ENCODE measurements at places on chromosomes 6 and 20.

GRCh38 chr6:136288566-136289326, 900 bp downstream of the BCLAF1 start:
- no peak for DNase-seq

DNA sequence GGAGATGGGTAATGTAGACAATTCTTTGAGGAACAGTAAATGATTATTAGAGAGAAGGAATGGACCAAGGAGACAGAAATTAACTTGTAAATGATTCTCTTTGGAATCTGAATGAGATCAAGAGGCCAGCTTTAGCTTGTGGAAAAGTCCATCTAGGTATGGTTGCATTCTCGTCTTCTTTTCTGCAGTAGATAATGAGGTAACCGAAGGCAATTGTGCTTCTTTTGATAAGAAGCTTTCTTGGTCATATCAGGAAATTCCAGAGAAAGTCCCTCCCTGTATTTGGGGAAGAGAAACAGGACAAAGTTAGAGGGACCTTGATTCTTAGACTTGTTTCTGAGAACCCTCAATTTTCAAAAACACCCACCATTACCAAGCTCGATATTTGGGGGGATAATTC, 109.1 kb upstream of the PRSS16 start:
- DNase-seq, result no peak

GRCh38 chr6:121686611-121687023, 251.2 kb downstream of the GJA1 start:
- DNase-seq, result no peak

GRCh38 chr20:8356806-8357205, 224.7 kb downstream of the PLCB1 start:
- DNase-seq, result no peak

GRCh38 chr20:60694763-60695162, 557.3 kb upstream of the CDH4 start:
- no peak for DNase-seq

DNA sequence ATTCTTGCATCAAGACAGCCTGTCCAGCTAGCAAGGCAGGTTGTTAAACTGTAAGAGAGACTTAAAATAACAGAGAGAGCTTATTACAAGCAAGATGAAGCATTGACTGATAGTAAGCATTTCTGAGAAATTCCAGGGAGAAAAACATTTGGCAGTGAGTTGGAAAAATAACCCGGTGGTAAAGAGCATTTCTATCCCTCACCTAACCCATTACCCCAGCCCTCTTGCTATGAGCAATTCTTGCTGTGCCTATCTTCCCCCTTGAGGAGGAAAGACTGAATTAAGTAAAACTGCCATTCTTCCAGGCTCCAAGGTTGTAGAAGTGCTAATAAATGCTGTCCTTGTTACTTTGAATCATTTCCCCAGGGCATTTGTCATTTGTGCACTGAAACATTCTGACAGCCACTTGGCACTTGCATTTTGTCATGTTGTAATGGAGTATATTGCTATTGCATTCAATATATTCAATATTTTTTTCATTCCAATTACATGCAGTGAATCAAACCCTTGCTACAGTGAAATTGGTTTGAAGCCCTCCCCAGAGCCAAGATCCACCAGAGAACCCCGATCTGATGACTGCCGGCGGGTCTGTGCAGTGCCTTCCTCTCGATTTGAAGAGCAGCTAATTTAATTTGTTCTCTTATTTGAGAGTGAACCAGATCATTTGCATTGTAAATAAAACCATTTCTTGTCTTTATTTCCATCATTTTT, 291.1 kb downstream of the HIVEP2 start:
- DNase-seq, result no peak

DNA sequence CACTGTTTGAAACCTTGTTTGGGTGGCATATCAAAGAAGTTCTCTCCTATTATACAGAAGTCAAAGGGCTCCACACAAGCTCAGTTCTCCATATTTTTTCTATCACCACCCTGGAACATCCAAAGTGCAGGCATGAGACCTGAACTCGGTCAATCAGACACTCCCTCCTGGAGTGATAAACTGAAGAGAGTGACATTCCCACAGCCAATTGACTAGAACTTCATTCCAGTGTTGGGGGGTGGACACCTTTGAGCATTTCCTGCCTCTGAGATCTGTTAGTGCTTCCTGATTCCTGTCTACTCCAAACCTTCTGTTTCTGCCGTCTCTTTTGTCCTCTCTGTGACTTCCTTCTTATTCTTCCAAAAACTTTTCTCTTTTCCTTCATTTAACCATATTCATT, 220.7 kb upstream of the NOX3 start:
- no peak for DNase-seq

- no peak for DNase-seq
Measured at GRCh38 chr6:131419702-131420101, 153.3 kb upstream of the ARG1 start.

DNA sequence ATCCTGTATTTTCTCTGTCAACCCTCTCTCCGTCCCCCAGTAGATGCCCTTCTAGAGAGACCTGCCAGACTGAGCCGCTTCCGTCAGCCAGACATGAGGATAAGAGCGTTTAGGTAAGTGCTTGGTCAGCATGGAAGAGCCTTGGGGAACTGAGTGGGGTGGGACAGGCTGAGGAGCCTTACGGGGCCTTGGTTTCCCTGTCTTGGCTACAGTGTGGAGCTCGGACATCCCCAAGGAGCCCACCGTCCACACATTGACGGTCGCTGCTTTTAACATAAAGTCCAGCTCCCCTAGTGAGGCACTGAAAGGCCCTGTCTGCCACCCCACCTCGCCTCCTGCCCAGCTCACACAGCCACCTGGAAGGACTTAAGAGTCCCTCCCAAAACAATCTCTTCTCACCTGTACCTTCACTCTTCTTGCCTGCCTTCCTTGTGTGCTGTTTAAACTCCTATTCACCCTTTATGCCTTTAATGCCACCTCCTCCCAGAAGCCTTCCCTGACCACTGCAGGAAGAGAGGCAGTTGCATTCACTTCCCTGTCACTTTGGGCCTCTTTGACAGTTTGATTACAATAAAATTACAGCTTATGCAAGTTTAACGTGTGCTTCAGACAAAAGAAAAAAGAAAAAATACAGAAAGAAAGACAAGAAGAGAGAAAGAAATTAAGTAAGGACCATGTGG, 42.3 kb downstream of the PDYN start:
- no peak for DNase-seq

DNA sequence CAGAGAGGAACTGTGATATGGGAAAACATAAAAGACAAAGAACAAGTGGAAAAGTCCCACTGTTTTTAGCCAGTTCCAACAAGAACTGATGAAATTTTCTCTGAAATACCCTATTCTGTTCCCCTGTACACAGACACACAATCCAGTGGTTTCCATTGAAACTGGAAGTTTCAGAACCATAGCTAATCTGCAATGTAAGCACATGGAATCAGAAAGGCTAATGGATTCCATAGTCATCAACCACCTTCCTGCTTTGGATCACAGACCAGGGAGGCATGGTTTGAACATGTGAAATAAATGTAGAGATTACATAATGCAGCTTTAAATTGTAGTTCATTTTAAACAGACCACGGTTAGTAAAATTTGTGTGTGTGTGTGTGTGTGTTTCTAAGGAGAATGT, 242.1 kb downstream of the GJA1 start:
- no peak for DNase-seq

DNA sequence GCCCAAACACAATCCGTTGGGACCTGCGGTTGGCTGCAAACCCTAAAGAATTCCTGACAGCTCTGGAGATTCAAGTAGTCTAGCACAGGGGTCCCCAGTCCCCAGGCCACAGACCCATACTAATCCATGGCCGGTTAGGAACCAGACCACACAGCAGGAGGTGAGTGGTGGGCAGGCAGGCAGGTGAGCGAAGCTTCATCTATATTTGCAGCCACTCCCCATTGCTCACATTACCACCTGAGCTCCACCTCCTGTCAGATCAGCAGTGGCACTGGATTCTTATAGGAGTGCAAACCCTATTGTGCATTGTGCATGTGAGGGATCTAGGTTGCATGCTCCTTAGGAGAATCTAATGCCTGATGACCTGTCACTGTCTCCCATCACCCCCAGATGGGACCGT, 16.6 kb downstream of the TFEB start:
- DNase-seq, result no peak

DNA sequence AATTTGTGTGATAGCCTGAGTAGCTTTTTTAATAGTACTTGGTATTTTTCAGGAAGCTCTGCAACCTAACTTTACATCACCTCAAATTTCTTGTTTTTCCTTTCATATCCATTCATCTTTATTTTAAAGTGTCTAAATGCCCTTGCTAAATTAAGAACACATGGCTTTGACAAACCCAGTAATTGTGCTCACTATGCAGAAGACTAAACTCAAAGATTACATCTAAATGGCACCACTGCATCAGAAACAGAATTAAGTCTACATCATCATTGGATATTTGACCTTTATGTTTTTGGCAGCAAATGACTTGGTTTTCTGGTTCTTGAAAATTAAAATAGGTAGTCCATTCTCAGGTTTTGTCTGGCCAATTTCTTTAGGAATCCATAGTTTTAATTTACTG, 69.6 kb upstream of the HDGFL1 start:
- DNase-seq, result no peak

DNA sequence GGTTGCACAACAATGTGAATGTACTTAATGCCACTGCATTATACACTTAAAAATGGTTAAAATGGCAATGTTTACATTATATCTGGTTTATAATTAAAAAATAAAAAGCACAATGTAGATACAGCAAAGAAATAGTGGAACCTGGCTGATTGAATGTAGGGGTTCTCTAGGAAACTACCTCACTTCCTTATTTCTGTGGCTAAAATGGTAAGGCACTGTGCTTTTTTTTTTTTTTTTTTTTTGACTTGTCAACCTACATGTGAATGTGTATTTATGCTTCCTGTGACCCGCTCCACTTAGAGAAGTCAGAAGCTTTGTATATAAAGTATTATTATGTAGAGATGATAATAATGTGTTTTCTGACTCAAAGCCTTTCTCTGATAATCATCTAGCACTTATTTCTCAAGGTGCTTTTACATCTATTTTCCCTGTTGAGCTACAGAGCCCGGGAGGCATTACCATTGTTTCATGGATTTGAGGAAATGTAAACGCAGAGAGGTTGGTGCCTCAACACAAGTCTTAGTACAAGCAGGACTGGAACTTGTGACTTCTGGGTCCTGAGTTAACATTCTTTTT, 55.0 kb downstream of the SOX4 start:
- DNase-seq, result no peak

DNA sequence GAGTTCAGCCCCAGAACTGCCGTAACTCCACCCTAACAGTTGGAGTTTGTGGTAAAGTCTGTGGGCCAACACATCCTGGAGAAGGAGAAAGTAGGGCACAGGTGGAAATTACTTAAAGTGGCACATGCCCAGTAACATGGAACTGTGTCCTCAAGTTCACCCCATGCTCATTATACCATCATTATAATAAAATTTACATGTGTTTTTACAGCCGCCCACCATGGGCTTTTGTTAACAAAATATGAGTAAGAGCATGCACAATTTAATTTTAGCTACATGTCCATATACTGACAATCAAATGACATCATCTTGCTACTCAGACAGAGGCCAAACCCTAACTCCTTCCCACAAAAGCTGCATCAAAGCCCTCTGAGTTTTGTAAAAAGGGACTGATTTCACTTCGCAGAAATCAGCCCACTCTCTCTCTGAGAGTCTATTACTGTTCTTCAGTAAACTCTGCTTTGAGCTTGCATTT, 17.3 kb upstream of the ELOVL4 start:
- no peak for DNase-seq

GRCh38 chr20:1822564-1823449, 72.4 kb upstream of the SIRPA start:
- DNase-seq, result no peak

DNA sequence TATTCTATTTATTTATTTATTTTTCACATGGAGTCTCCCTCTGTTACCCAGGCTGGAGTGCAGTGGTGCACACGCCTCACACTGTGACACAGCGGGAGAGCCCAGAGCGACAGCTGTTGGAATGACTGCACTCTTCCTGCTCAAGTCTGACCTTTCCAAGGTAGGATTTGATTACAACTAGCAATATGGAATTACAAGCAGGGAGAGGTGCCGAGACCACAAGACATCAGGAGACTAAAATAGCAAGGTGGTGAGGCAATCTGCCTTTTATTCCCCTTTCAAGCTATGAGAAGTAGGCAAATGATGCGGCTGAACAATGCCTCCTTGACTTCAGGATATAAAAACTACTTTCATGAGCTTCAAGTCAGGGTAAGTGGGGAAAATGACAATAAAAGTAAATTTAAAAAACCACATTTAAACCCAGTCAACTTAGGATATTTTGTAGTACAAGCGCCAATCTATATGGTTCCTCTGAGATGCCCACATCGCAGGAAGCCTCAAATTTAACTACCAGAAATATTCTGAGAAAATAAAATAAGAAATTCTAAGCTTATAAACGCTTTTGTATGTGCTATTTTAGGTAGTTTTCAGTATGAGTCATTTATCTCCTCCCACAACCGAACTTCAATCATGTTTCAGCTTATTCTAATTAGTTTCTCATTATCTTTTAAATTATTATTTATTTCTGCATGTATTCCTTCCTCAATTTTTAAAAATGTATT, 146.9 kb upstream of the SGK1 start:
- no peak for DNase-seq

DNA sequence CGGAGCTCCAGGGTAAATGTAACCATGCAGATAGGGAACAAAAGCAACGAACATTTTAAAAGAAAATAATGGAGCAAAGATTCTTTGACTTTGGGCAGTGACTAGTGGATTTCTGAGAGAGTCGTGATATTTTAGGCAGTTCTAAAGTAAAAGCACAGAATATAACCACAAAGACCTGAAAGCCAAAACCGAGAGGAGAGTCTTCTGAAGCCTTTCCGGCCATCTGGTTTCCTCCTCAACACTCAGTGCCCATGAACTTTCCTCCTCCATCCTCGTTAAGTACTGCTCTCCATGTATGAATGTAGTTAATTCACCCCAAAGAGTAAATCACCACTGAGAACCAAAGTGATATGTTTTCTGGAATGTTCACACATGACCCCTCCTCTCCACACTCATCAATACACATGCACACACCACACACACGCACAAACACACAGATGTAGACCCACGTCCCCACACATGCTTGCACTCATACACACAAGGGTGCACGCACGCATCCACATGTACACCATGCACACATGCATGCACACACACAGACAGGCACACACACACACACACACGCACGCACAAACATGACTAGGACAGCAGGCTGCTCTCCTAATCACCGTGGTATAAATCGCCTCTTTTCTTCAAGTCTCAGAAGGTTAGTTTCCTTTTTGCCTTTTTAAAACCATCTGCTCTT, 109.5 kb downstream of the MYLK4 start:
- no peak for DNase-seq

GRCh38 chr6:31567531-31568370, 4.3 kb upstream of the LTA start:
- DNase-seq, result no peak

GRCh38 chr6:40606526-40606925, 19.4 kb upstream of the LRFN2 start:
- DNase-seq, result no peak

GRCh38 chr6:168293636-168294530, 25.7 kb downstream of the DACT2 start:
- DNase-seq, result no peak
